ENCODE measurements at places on chromosomes 7 and 10. TPM values are rescaled to one million over a fixed set of nuclear protein-coding genes. Genes with fewer than 3 reads are reported as not detected.

SPDYE2B gene
- total RNA-seq = not detected

HYAL4 gene
- total RNA-seq = not detected

IFT22 gene
- total RNA-seq = 57.2 TPM

RAMP3 gene
- 145 TPM for total RNA-seq

OGDHL gene
- 40.3 TPM for total RNA-seq

DNA sequence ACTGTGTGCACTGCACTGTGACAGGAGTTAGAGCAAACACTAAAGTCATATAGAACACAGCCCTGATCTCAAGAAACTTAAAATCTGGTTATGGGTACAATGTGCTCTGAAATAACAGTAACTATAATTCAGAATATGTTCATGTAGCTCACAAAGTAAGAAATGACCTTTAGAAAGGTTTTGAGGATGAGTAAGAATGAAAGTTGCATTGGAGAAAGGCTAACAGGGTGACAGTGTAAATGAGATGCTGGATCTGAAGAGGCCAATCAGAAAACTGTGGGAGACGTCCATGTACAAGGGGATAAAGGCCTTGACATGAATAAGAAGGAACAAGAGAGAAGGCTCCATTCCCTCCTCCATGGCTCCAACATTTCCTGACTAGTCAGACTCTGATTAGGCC is 124.7 kb downstream of the GRM3 start:
- DNase-seq = no peak
- H3K4me3 ChIP-seq = no peak overlapping the region
- no peak overlapping the region for H3K27ac ChIP-seq
- H3K36me3 ChIP-seq = no peaks in the 10 kb centered on the region

DNA sequence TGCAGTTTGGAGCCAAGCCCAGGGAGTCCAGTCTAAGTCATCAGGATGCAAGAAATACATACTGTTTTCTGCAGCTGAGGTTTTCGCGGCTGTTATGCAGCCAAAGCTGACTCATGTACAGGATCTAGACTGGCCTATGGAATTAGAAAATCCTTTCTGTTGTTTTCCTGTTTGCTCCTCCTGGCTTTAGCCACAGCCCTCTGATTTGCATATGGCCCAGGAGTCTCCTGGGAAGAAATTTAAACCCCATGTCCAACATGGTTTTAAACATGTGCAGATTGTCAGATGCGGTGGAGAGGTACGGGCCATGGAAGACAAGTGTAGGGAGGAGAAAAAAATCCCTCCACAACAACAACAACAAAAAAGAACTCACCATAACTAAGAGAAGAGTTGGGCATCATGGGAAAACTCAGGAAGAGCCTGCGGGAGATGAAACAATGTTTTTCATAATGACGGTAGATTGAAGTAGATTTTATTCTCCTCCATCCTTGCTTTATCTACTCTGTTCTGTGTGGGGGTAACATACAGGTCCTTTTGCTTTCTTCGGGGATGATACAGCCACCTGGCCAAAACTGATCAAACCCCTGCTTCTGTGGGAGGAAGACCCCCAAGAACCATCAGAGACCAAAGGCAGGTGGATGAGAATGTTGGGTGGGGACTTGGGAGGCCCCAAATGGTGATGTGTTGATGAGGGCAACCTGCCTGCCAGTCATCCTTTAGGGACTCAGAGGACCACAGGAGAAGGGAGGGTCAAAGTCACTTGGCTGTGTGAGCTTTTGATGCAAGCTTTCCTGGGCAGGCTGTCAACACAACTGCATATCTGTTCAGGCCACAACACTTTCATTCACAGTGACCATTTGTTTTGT is 29.8 kb upstream of the GNA12 start:
- H3K36me3 ChIP-seq = no peaks in the 10 kb centered on the region
- no peak overlapping the region for H3K27ac ChIP-seq

DNA sequence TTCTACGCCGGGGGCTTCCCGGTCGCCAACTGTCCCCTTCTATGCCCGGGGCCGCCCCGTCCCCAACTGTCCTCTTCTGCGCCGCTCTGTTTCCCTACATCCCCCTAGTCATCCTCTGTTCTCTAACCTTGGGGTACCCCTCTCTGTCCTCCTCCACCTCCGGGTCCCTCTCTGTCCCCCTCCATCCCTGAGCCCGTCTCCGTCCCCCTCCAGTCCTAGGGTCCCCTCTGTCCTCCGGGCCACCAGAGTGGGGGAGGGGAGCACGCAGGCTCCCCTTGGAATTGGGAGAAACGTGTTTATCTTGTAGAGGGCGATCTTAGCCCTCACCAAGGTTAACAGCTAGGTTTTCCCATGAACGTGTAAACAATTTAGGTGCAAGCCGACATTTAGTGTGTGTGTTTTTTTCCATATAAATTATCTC is 852 bp upstream of the KLF6 start:
- DNase-seq = peak; percentile 56
- peaks cover 12% of the 10 kb centered on the region for H3K36me3 ChIP-seq
- H3K27ac ChIP-seq = peak overlapping the region; percentile 99
- H3K27me3 ChIP-seq = no peaks in the 10 kb centered on the region
- peaks cover 16% of the 10 kb centered on the region for H3K4me1 ChIP-seq

GRCh38 chr7:23462846-23463245 is 7.4 kb downstream of the IGF2BP3 start:
- no peaks in the 10 kb centered on the region for H3K4me1 ChIP-seq
- no peaks in the 10 kb centered on the region for H3K36me3 ChIP-seq
- no peak overlapping the region for H3K4me3 ChIP-seq

DNA sequence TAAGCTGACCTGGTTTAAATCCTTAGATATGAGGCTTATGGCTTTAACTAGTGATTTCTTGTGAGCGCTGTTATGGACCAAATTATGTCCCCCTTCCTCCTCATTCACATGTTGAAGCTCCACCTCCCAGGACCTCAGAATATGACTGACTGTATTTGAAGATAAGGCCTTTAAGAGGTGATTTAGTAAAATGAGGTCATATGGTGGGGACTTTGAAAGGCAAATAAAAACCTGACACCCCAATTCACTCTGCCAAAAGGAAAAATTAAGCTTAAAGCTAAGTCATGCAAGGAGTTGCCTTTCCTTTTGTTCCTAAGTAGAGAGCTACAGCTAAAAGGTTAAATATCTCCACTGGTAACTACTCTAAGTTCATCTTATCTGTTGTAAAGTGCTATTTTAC is 36.4 kb upstream of the FIGNL1 start:
- no peak overlapping the region for H3K4me3 ChIP-seq
- no peaks in the 10 kb centered on the region for H3K36me3 ChIP-seq
- H3K27ac ChIP-seq = no peak overlapping the region
- no peaks in the 10 kb centered on the region for H3K27me3 ChIP-seq

DNA sequence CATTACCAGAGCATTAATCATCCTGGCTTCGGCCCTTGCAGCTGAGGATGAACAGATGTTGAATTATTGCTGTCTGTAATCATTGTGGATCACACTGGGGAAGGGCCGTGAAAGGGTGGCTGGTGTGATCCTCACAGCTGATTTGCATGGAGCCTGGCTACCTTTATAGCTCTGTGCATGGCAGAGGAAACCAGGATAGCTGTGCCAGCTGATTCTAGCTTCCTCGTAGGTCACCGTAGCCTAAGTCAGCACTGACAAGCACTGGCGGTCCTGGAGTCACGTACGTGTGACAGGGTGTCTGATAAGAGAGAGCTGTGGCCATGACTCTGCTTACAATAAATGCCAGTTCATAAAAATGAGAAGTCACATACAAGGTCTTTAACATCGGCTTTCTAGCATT is 76.5 kb downstream of the INSYN2A start:
- H3K27ac ChIP-seq = no peak overlapping the region
- H3K4me3 ChIP-seq = no peak overlapping the region
- H3K4me1 ChIP-seq = no peaks in the 10 kb centered on the region
- H3K36me3 ChIP-seq = no peaks in the 10 kb centered on the region

- H3K4me1 ChIP-seq = no peaks in the 10 kb centered on the region
- DNase-seq = no peak
- no peaks in the 10 kb centered on the region for H3K36me3 ChIP-seq
These were observed 58.7 kb downstream of the PON1 start for GRCh38 chr7:95265634-95266033.

GRCh38 chr10:43855667-43856210 is 207.1 kb upstream of the ZNF32 start:
- no peaks in the 10 kb centered on the region for H3K4me1 ChIP-seq
- no peak for DNase-seq
- H3K4me3 ChIP-seq = no peak overlapping the region
- H3K27me3 ChIP-seq = no peaks in the 10 kb centered on the region
- H3K27ac ChIP-seq = no peak overlapping the region

GRCh38 chr7:40105879-40106473 is 28.4 kb downstream of the MPLKIP start:
- no peak overlapping the region for H3K27ac ChIP-seq
- H3K4me1 ChIP-seq = no peaks in the 10 kb centered on the region
- no peaks in the 10 kb centered on the region for H3K36me3 ChIP-seq
- no peak overlapping the region for H3K4me3 ChIP-seq
- no peaks in the 10 kb centered on the region for H3K27me3 ChIP-seq

DNA sequence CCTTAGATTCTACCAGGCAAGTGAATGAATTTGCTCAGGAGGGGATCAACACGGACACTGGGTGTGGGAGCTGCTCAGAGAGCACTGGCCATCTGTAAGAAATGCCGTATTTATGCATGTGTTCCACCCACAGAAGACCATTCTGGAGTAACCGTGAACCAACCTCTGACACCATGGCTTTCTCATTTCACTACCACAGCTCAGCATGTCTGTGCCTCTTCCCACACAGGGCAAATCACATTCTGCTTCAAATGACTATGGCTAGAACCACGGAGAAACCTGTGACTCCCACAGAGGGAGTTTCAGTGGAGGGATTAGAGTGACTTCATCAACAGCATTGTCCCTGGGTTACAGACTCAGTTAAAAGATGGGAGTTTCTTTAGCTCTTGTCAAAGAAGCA is 893.4 kb downstream of the XPNPEP1 start:
- no peaks in the 10 kb centered on the region for H3K27me3 ChIP-seq
- H3K4me3 ChIP-seq = no peak overlapping the region
- H3K36me3 ChIP-seq = no peaks in the 10 kb centered on the region
- peaks cover 15% of the 10 kb centered on the region for H3K4me1 ChIP-seq

DNA sequence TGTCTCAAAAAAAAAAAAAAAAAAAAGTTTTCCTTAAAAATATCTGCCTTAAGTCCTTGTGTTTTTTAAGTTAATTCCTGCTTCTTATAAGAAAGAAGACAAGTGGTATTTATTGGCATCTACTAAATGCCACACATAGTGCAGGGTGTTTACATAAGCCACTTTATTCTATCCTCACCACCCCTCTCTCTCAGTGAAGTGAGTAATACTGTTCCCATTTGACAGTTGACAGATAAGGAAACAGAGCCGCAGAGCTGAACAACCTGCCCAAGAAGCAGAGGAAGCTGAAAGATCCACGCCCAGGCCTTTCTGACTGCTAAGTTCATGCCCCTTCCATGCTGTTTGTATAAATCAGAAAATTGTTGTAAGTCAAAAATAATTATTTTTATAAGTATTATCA is 54.1 kb downstream of the ABLIM1 start:
- peaks cover 27% of the 10 kb centered on the region for H3K4me1 ChIP-seq
- H3K27me3 ChIP-seq = no peaks in the 10 kb centered on the region
- no peaks in the 10 kb centered on the region for H3K36me3 ChIP-seq
- no peak overlapping the region for H3K4me3 ChIP-seq

DNA sequence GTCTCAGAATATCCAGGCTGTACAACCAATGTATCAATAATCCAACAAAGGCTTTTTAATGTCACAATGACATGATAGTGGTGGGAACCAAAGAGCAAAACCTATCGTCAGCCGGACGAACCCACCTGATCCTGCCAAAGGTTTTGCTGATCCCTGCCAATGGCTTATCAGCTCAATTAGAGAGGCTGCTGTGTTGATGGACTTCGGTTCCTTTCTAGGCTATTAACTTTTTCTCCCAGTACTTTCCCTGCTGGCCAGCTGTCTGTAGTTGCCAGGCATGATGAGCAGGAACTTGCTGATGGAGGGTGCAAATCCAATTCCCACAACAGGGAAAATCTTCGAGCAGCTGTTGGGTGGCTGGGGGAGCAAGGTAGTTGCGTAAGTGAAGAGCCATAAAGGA is 2.4 kb downstream of the LMOD2 start:
- H3K4me3 ChIP-seq = no peak overlapping the region
- H3K36me3 ChIP-seq = no peaks in the 10 kb centered on the region
- no peak for DNase-seq
- H3K4me1 ChIP-seq = no peaks in the 10 kb centered on the region
- H3K27me3 ChIP-seq = no peaks in the 10 kb centered on the region

GRCh38 chr7:103766660-103767059 is 222.8 kb downstream of the RELN start:
- DNase-seq = no peak
- no peak overlapping the region for H3K4me3 ChIP-seq
- H3K27ac ChIP-seq = no peak overlapping the region
- no peaks in the 10 kb centered on the region for H3K4me1 ChIP-seq
- H3K36me3 ChIP-seq = no peaks in the 10 kb centered on the region

- no peaks in the 10 kb centered on the region for H3K36me3 ChIP-seq
- H3K27ac ChIP-seq = no peak overlapping the region
- no peak for DNase-seq
- no peaks in the 10 kb centered on the region for H3K27me3 ChIP-seq
- no peak overlapping the region for H3K4me3 ChIP-seq
These were observed 10.7 kb downstream of the NOS3 start for GRCh38 chr7:151001546-151001945.

DNA sequence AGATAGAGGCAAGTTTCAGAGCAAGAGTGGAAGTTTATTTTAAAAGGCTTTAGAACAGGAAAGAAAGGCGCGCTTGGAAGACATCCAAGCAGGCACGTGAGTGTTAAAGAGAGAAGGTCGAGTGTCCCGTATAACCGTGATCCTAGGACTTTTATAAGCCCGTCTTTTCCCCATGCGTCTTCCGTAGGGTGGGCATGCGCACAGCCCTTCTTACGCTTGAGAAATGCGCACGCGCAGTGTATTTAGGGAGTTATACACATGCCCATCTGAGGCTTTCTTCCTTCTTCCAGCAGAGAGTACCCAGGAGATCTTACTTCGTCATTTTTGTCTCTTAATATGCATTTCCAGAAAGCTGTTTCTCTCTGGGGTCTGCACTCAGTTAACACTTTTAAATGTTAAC is 52.4 kb downstream of the CALD1 start:
- DNase-seq = peak; percentile 49
- H3K36me3 ChIP-seq = no peaks in the 10 kb centered on the region
- peaks cover 14% of the 10 kb centered on the region for H3K4me1 ChIP-seq
- no peak overlapping the region for H3K27ac ChIP-seq
- H3K27me3 ChIP-seq = no peaks in the 10 kb centered on the region

GRCh38 chr10:117074621-117075020 is 63.4 kb downstream of the VAX1 start:
- DNase-seq = no peak
- H3K27me3 ChIP-seq = no peaks in the 10 kb centered on the region
- no peaks in the 10 kb centered on the region for H3K4me1 ChIP-seq

DNA sequence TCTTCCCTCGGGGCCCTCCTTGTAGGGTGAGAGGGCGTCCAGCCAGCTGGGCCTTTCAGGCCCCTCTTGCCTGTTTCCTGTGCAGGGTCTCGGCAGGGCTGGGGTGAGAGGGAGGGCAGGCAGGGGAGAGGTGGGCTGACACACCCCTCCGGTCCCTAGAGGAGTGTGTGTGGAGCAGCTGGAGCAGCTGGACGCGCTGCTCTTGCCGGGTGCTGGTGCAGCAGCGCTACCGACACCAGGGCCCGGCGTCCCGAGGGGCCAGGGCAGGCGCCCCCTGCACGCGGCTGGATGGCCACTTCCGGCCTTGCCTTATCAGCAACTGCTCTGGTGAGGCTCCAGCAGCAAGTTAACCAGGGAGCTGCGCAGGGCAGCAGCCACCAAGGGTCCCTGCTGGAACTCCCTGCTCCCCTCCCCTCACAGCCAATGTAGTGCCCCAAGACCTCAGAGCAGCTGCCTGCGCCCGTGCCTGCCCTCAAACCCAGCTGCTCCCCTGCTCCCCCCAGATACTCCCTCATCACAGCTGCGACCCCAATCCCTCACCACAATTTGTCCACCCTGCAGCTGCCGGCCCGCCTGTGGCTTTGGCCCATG is 15.7 kb upstream of the ZNF862 start:
- no peak overlapping the region for H3K4me3 ChIP-seq
- no peak overlapping the region for H3K27ac ChIP-seq
- DNase-seq = no peak
- no peaks in the 10 kb centered on the region for H3K36me3 ChIP-seq
- H3K27me3 ChIP-seq = no peaks in the 10 kb centered on the region
